Airway epithelial cell (primary cell): ENCODE measurements at places on chromosomes 7 and 10. TPM values are rescaled to one million over a fixed set of nuclear protein-coding genes. Genes with fewer than 3 reads are reported as not detected.

GNGT1 gene
- not detected in 2 replicates for total RNA-seq

NOS3 gene
- total RNA-seq, result 0.49 and 0.51 TPM in 2 replicates

NCF1 gene
- 2.1 and 2.7 TPM in 2 replicates for total RNA-seq

C7orf57 gene
- total RNA-seq, result 0.14 TPM in 2 replicates

AKR1C3 gene
- total RNA-seq, result 36.9 and 38.8 TPM in 2 replicates

CELF2 gene
- total RNA-seq, result 2.0 and 6.1 TPM in 2 replicates

CD36 gene
- 4.1 and 6.4 TPM in 2 replicates for total RNA-seq

ABCB1 gene
- not detected in 2 replicates for total RNA-seq

LRRC61 gene
- total RNA-seq, result 11.0 and 11.1 TPM in 2 replicates

MRPS24 gene
- 156 and 209 TPM in 2 replicates for total RNA-seq

PON1 gene
- total RNA-seq, result not detected in 2 replicates

AKR1D1 gene
- not detected in 2 replicates for total RNA-seq

SFTPA1 gene
- total RNA-seq, result not detected in 2 replicates

PHYHIPL gene
- 0.07 TPM in 1 of 2 replicates, not detected in the other for total RNA-seq

NCOA4 gene
- 88.5 and 100 TPM in 2 replicates for total RNA-seq

ANKRD2 gene
- total RNA-seq, result 0.63 and 1.4 TPM in 2 replicates

RBAK gene
- total RNA-seq, result 6.6 and 7.2 TPM in 2 replicates
